Activated T-cell treated with anti-CD3 and anti-CD28 coated beads, Interleukin-2, amount 50 U/mL, for 24 hours (primary cell): ENCODE measurements at places on chromosomes 4 and X.

DNA sequence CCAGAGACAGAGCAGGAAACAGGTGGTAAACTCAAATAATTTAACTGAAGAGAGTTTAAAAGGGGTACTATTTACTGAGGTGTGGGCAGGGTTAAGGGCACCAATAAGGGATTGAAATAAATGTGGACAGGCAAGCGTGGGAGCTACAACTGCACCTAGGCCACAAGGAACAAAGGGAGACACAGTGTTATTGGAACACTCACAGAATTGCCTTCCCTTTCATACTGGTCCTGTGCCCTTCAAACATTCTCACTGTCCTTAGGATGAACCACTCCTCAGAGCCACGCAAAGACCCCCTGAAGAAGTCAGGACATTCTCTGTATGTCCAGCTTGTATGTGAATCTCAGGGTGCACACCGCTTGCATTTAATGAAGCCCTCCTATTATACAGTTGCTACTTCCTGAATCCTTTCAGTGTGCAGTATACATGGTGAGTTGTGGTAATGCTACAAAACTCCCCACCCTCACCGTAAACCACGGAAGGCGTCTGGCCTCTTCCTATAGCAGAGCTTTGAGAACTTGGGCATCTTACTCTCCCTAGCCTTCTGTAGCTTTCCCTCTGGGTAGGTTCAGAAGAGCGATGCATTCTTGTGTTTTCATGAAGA is 9.6 kb upstream of the MRPL1 start:
- H3K4me1 ChIP-seq, result peaks cover 59% of the 10 kb centered on the region
- H3K27ac ChIP-seq, result peak overlapping the region; percentile 98
- peak; percentile 63 for DNase-seq
- H3K4me3 ChIP-seq, result peak overlapping the region; percentile 72
- H3K36me3 ChIP-seq, result no peaks in the 10 kb centered on the region

- peaks cover 61% of the 10 kb centered on the region for H3K4me1 ChIP-seq
- no peaks in the 10 kb centered on the region for H3K27me3 ChIP-seq
- no peak overlapping the region for H3K27ac ChIP-seq
- no peak for DNase-seq
- no peak overlapping the region for H3K4me3 ChIP-seq
Observed at GRCh38 chr4:44722001-44722400, 4.4 kb downstream of the GNPDA2 start.

DNA sequence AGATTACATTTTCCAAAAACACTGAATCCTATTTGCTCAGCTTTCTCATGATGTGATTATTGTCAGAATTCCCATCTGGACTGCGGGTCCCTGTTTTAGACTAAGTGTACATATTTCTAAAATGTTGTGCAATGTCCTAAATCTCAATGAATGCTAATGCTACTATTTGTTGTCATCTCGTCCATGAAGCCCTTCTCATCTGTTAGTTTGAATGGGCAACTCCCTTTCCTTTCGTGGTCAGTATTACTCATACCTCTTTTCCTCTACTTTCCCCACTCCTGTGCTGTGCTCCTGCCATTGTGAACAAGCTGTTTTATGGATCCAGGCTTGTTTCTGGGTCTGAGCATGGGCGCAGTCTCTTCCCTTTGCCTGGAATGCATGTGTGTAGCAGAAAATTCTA is 91.0 kb downstream of the MID1 start:
- H3K4me3 ChIP-seq, result no peak overlapping the region
- H3K27ac ChIP-seq, result no peak overlapping the region
- DNase-seq, result no peak
- no peaks in the 10 kb centered on the region for H3K36me3 ChIP-seq
- no peaks in the 10 kb centered on the region for H3K4me1 ChIP-seq
- H3K27me3 ChIP-seq, result peaks cover 8% of the 10 kb centered on the region

GRCh38 chr4:8387615-8388527 is 52.7 kb downstream of the ACOX3 start:
- H3K4me1 ChIP-seq, result peaks cover 7% of the 10 kb centered on the region
- no peaks in the 10 kb centered on the region for H3K27me3 ChIP-seq
- H3K36me3 ChIP-seq, result peaks cover 85% of the 10 kb centered on the region
- no peak overlapping the region for H3K4me3 ChIP-seq
- no peak for DNase-seq
- no peak overlapping the region for H3K27ac ChIP-seq

- H3K4me1 ChIP-seq, result peaks cover 33% of the 10 kb centered on the region
- H3K36me3 ChIP-seq, result peaks cover 83% of the 10 kb centered on the region
- no peak overlapping the region for H3K4me3 ChIP-seq
- no peak overlapping the region for H3K27ac ChIP-seq
Observed at GRCh38 chr4:26400132-26400531, 79.3 kb downstream of the RBPJ start.

- H3K4me3 ChIP-seq, result peak overlapping the region; percentile 86
- H3K4me1 ChIP-seq, result peaks cover 33% of the 10 kb centered on the region
- H3K27ac ChIP-seq, result peak overlapping the region; percentile 98
Observed at GRCh38 chr4:98994474-98995182, 893 bp upstream of the METAP1 start.

DNA sequence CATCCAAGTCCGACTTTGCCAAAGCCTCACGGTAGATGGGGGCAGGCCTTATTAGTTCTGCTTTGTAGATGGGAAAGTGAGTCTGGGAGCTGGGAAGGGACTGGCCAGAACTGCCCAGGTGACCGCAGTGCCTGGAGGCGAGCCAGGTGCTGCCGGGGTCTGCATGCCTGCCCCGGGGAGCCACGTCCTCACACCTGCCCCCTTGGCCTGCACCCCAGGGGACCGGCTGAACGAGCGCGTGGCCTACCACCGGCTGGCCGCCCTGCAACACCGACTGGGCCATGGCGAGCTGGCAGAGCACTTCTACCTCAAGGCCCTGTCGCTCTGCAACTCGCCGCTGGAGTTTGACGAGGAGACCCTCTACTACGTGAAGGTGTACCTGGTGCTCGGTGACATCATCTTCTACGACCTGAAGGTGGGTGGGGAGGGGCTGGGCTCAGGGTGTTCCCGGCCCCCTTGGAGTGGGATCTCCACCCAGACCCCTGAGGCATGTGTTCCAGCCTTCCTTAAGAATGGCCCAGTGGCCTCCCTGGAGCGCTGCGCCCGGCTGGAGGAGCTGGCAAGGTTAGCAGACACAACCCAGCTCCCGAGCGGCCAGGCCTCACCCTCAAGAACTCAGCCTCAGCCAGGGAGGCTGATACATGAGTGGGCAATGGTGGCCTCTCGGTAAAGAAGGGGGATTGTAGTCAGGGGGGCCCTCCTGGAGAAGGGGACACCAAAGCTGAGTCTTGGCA is 32.1 kb upstream of the HTRA3 start:
- no peak overlapping the region for H3K27ac ChIP-seq
- peaks cover 3% of the 10 kb centered on the region for H3K36me3 ChIP-seq
- DNase-seq, result no peak
- no peak overlapping the region for H3K4me3 ChIP-seq
- no peaks in the 10 kb centered on the region for H3K27me3 ChIP-seq
- peaks cover 6% of the 10 kb centered on the region for H3K4me1 ChIP-seq

DNA sequence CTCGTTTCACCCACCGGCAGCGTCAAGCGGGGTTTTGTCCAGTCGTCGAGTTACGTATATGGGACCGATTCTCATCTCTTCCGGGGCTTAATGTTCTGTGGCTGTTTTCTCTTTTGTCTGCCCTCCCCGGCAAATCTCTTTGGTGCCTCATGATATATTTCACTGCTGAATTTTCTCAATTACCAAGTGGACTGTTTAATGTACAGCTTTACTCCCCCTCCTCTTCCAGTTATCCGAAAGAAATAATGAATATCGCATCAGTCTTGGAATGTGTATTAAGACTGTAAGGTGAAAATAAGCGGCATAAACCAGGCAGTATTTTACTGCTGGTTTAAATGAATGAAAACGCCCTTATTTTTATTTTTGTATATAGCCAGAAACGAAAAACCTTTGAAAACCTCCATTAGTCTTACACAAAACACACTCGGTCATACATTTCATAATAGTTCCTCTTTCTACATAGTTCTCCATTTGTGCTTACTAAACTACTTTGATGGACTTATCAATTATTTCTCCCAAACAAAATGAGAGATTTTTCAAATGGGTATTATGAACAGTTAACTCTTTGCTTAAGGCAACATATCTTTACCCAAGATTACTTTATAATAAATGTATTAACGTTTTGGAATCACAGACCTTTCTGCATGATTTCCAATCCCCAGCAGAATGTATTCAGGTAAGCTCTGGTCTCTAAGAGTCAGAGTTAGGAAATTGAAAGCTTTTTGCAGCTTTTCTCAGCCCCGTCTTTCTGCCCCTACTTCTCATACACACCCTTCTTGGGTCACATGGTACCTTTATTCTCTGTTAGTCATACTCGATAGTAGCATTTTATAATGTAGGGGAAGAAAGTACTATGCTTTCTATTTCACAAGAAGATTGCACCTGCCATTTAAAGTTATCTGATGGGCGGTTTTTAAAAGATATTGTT is 979 bp downstream of the RP2 start:
- H3K4me1 ChIP-seq, result peaks cover 13% of the 10 kb centered on the region
- DNase-seq, result no peak
- peak overlapping the region; percentile 92 for H3K27ac ChIP-seq
- peak overlapping the region; percentile 95 for H3K4me3 ChIP-seq

GRCh38 chr4:41178372-41179370 is 35.7 kb downstream of the APBB2 start:
- no peak for DNase-seq
- no peaks in the 10 kb centered on the region for H3K4me1 ChIP-seq
- no peak overlapping the region for H3K27ac ChIP-seq
- no peak overlapping the region for H3K4me3 ChIP-seq
